ENCODE measurements at places on chromosomes 4 and X.

DNA sequence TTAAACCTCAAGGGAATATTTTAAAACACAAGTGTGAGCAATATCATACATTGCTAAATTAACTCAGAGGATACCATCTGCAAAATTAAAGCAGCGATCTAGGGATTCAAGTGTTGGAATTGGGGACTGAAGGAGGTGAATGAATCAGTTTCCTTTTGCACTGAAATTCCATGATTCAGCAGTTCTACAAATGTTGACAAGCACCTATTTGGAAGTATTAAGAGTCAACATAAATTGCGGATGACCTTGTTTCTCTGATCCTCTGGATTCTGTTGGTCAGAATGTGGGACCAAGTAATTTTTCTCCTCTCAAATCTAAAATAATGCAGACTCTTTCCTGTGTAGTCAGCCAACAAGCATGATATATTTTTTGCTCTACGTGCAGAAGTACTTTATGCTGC, 78.8 kb downstream of the LDB2 start:
- no peak for DNase-seq

GRCh38 chr4:22471999-22472461, 43.8 kb downstream of the ADGRA3 start:
- no peak for DNase-seq

DNA sequence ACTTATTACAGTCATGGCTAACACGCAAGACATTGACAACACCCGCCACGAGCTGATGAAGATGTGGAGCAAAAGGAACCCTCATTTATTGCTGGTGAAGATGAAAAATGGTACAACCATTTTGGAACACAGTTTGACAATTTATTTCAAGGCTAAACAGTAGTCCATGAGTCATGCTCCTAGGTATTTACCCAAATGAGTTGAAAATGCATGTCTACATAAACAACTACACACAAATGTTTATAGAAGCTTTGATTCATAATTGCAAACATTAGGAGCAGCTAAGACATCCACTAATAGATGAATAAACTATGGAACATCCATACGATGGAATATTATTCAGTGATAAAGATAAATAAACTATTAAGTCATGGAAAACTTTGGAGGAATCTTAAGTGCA, 580.1 kb downstream of the RAPGEF2 start:
- no peak for DNase-seq

DNA sequence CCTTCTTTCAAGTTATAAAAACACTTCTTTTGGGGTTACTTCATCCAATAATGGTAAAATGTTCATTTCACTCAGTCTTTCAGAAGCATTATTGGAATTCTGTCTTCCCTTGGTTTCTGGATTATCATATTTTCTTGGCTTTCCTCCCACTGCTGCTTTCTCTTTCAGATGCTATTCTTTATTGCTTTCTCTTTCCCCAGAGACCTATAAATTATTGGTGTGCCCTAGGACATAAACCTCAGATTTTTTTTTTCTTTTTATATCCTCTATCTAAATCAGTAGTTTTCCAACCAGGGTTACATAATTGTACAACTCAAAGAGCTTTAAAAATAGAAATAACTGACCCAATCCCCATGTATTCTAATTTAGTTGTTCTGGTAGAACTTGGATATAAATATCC, 1005.5 kb downstream of the ARAP2 start:
- no peak for DNase-seq

DNA sequence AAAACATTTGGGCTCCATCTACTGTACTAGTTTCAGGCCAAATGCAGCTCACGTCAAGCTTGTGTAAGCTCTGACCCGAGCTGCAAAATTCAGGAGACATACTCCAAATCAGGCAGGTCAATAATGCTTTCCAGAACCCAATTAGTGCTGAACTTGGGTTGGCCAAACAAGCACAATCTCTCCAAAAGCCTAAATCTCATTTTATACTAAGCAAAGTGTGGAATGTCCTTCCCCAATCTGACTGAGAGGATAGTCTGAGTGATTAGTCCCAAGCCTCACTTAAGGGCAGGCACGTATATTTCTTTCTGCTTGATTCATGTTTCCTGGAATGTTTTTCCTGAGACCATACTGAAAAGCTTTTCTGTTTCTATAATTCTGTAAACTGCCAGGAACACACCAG, 79.9 kb downstream of the NKX6-1 start:
- no peak for DNase-seq

GRCh38 chr4:10690185-10690907, 5.8 kb upstream of the CLNK start:
- no peak for DNase-seq

DNA sequence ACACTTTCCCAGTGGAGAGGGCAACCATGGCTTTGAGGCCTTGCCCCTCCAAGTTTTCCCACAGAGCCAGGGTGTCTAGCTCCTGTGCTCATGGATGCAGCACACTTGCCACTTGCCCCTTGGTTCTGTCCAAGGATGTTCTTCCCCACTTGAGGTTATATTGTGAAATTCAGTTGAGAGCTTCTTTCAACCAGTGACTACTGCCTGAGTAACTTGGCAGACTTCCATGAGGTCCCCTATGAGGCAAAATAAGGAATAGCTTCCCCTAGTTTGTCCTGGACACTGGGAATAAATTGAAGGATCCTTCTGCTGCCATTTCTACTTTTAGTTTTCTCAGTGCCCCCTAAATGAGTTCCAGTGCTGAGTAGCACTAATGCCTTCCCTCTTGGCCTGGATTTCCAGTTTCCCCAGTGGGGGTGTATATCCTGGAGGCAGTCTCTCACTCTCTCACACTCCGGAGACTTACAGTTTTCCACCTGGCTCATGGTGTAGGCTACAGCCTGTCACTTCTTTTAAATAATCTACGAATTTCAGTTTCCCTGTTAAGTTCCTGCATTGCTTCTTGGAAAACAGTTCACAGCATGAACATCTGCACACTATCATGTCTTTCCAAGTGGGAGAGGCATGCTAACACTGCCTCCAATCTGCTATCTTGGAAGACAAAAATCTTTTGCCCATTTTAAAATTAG, 36.4 kb upstream of the ADH4 start:
- DNase-seq = no peak

All from iPS-NIHi11 (cell line).